ENCODE measurements at places on chromosomes 2 and 18.

GRCh38 chr2:218501665-218502064, 66.5 kb downstream of the USP37 start:
- DNase-seq, result no peak

- DNase-seq, result no peak
Observed at GRCh38 chr18:23134780-23135549, at the start of gene CABLES1. TSS of gene CABLES1 (plus strand) at chr18:23135485. CDS start at chr18:23135763, 278 bp downstream.

DNA sequence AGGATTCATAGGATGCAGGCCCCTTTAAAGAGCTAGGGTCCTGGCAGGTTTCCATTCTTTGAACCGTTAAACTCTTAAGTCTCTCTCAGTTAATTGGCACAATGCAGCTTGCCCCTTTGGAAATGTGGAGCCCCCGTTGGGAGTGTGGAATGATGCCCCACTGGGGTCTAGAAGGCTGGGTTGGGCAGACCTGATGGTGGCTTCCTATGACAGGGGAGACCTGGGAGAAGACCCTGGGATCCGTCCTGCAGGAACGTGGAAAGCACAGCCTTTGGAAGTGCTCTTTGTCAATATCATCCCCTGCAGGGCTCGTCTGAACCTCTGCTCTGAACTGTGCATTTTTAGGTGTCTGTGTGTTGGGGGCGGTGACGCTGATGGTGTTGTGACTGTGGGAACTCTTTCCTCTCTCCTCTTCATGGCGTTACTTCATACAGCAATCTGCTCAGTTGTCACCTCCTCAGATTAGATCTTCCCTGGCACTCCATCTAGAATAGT, 190.6 kb downstream of the MYCN start:
- no peak for DNase-seq

DNA sequence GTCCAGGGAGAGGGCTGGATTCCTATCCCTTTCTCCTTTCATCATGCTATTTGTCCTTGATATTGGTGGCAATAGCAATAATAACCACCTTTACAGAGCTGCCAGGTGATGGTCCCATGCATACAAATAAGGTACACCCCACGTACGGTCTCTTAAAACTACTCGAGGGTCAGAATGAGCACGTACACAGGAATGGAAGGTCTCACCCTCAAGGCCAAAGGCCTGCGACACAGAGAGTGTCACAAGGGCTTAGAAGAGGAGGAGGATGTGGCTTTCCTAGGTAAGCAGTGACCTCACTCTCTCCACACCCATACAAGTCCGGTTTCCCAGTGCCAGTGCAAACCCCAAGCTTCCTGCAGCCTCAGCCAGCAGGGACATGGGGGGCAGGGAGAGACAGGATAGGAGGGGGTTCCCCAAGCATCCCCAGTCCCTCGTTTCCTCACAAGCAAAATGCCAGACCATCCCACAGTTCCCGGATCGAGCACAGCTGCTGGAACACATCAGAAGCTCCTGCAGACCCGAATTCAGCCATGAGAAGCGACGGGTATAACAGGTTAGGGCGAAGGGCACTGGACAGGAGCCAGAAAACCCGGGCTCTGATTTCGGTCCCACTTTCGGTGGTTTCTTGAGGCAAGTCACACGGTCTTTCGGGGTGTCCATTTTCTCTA, 49.2 kb downstream of the PLB1 start:
- DNase-seq, result no peak

DNA sequence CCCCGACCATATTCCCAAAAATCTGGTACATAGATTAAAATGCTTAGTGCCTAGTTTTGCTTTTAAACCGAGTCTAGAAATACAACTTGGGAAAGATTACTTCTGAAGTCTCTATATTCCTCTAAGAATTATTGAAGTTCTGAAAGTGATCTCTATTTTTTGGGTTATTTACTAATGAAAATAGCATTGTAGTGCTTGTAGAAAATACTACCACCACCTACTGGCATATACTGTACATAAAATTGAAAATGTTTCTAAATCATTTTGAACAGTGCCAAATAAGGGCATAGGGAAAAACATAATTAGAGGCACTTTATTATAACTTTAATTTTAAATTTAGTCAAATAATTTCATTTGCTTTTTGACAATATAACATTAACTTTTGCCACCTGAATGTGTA, 1399.6 kb upstream of the ZEB2 start:
- DNase-seq, result no peak

DNA sequence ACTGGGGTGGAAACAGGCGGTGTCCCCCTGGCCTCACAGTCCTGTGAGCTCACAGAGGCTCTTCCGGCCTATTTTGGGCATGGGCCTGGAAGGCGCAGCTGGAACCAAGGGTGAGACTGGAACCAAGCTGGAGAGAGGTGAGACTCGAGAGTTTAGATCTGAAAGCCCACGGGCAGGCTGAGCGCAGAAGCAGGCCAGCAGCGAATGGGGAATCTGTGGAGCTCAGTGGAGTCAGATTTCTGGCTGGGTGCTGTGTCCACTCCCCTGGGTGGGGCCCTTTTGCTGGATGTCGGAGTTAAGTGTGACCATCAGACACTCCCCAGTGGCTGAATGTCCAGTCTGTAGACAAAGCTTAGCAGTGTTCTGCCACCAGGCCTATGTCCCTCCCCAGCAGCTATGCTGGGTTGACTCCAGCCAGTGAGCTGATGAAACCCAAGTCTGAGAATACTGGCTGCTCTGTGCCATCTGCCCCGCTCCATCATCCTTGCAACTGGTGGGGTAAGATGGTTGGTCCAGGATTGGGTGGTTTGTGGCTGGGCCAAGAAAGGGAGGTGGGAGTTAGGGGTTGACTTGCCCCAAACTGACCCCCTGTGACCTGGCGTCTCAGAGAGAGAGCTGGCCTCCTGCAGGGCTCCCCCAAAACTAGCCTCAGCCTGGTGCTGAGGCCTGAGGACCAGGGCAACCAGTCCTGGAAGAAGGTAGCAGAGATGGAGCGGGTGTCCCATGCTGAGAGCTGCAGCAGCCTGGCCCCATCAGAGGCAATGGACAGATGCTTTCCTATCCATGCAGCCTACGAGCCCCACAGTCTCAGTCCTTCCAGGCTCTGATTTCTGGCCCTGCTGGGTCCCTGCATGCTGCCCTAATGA, 34.4 kb downstream of the CYP26B1 start:
- DNase-seq, result no peak

DNA sequence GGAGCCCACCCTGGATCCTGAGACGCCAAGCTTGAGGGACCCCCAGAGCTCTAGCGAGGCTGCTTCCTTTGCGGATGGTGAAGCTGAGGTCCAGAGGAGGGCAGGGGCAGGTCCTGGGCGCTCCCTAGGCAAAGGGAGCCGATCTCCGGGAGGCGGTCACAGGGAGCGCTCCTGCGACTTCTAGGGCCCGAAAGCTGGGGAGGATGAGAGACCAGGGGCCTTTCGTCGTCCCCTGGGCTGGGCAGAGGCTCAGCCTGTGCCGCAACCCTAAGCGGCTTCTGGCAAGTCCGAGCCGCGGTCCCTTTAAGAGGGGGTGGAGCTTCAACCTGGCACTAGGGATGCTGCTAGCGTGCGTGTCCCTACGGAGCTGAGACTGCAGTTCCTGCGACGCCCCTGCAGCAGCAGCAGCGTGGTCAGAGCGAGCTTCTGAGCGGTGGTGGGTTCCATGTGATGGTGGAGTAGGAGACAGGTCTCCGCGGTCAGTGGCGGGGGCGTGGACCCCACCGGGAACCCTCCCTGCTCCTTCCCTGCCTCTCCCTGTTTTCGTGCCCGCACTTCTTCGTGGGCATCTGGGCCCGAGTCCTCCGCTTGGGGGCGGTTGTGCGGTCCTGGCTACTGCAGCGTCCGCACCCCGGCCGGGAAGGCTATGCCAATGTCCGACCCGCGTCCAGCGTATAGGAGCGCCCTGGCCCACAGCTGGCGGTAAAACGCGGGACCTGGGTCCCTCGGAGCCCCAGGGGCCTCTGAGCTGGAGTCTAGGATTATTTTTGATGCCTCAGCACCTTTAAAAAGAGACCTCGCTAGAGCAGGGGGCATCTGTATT, 154.6 kb downstream of the CCDC74A start:
- DNase-seq, result peak; percentile 59

DNA sequence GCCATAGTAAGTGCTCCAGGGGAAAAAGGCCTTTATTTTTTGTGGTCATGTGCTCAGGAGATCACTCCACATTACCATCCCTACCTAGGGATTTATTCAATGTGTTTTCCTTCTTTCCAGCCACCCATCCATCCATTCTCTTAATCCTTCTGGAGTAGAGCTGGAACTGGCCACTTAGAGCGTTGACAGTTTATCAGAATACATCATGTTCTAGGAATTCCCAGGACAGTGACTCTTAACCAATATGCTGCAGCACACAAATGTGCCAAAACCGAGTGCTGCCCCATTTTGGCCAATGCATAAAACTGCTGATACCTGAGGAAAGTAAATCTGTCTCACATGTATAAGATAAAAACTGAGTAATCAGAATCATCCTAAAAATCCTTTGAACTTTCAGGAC, 63.7 kb downstream of the FARSB start:
- no peak for DNase-seq
